ENCODE measurements at places on chromosomes 6 and 20. TPM values are rescaled to one million over a fixed set of nuclear protein-coding genes. Genes with fewer than 3 reads are reported as not detected.

Gene TRIM31
- not detected for total RNA-seq

Gene HLA-F
- 56.1 TPM for total RNA-seq

Gene ARHGAP40
- 14.8 TPM for total RNA-seq

Gene ASIP
- not detected for total RNA-seq

Gene MUC21
- total RNA-seq: 219 TPM

Gene IRF4
- total RNA-seq: 0.40 TPM

Gene COL11A2
- total RNA-seq: 0.23 TPM

Gene POPDC3
- total RNA-seq: not detected

Gene CHRNA4
- total RNA-seq: not detected

Gene THBD
- total RNA-seq: 54.9 TPM

Gene RALGAPB
- total RNA-seq: 38.5 TPM

Gene PYGB
- total RNA-seq: 70.8 TPM
